ENCODE measurements at places on chromosomes 5 and 9.
A peak's percentile ranks its signal among the peaks of the same experiment; 100 is the strongest.

DNA sequence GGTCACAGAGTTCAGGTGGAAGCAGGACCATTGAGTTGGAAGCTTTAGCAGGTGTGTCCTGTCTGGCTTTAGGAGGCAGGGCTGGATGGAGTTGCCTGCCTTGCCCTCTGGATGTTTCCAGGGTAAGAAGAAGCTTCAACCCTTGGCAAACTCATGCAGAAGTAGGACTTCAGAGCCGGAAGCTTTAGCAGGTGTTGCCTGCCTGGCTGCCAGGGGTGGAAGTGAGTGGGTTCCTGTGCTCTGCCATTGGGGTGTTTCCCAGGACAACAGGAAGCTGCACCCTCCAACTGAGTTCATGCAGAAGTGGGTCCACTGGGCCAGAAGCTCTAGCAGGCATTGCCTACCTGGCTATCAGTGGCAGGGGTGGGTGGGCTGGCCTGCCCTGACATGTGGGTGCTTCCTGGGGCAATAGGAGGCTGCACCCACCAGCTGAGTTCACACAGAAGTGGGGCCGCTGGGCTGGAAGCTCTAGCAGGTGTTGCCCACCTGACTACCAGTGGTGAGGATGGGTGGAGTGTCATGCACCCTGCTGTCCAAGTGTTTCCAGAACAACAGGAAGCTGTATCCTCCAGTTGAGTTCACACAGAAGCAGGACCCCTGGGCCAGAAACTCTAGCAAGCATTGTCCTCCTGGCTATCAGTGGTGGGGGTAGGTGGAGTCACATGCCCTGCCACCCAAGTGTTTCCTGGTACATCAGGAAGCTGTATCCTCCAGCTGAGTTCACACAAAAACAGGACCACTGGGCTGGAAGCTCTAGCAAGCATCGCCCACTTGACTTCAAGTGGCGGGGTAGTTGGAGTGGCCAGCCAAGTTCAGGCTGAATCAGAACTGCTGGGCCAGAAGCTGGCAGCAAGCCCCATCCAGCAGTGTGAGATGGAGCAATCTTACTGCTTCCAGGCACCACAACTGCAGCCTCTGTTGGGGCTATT, 24.6 kb downstream of the LOX start:
- no peak for DNase-seq

DNA sequence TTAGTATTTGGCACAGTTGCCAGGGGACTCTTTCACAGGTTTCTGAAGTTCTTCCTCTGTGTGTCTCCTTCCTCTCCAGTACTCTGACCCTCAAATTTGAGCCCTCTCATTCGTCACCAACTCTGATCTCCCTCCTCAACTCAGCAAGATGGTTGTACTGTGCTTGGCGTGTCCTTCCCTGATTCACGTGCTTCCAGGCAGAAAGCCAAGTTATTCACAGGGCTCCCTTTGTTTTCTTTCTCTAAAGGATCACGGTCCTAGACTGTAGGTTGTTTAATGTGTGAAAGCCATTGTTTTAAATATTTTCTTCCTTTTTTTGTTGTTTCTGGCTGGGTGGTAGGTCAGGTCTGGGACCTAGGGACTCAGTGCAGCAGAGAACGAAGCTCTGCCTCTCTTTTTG, 142.9 kb downstream of the DMAC1 start:
- DNase-seq, result no peak

GRCh38 chr5:126965061-126965475, 65.3 kb downstream of the MARCHF3 start:
- no peak for DNase-seq

GRCh38 chr5:140806834-140807775, at the start of gene PCDHA4:
Gene PCDHA4 (plus strand): TSS chr5:140807068.
- peak; percentile 74 for DNase-seq

DNA sequence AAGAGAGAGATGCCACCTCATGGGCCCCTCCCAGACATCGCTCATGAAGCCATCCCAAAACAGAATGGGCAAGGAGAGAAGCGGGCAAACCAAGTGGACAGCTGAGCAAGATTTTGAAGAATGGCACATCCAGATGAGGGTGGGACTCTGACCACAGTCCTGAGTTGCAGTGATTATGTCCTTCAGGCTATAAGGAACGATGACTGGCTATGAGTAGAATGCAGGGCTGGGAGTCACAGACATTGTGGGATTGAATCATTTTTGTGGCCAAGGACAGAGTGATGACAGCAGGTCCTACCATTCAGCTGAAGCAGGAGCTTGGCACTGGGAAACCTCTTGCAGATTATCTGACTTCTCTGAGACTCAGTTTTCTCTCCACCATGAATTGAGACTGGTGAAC, 245.7 kb upstream of the SLC30A5 start:
- DNase-seq, result no peak

DNA sequence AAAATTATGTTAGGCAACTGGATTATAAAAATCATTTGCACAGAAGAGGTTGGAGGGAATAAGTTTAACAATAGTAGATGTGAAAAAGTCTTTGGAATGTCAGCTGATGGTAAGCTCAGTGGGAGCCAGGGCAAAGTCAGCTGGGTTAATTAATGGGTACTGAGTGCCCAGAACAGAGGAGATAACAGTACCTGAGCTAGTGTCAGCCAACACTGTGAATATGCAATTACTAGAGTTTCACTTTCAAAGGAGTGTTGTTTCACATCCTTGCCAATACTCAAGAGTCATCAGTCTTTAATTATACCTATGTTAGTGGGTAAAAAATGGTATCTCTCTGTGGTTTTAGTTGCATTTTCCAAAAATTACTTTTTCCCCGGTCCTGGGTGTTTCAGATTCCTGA, 135.1 kb downstream of the KIF4B start:
- no peak for DNase-seq

- DNase-seq, result no peak
Measured at GRCh38 chr5:133059621-133060020, 7.8 kb downstream of the HSPA4 start.

- DNase-seq, result no peak
Measured at GRCh38 chr5:163387589-163388343, 49.6 kb upstream of the CCNG1 start.

DNA sequence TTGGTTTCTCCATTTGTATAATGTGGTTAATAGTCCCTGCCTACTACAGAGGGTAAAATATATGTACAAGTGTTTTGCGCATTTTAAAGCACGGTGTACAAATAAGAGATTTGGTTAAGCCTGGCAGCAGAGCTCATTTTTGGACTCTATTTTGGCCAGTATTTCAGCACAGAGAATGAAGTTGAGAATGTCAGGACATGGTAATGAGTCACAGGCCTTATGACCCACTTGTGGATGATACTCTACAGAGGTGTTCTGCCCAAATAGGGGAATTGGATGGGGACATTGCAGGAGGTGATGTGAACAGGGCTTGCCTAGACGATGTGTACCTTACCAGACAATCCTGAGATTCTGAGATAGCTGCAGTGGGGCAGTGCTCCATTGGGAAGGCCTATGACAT, 50.6 kb downstream of the MELK start:
- DNase-seq, result no peak

- DNase-seq, result no peak
Measured at GRCh38 chr9:4079346-4079745, 220.5 kb downstream of the GLIS3 start.

DNA sequence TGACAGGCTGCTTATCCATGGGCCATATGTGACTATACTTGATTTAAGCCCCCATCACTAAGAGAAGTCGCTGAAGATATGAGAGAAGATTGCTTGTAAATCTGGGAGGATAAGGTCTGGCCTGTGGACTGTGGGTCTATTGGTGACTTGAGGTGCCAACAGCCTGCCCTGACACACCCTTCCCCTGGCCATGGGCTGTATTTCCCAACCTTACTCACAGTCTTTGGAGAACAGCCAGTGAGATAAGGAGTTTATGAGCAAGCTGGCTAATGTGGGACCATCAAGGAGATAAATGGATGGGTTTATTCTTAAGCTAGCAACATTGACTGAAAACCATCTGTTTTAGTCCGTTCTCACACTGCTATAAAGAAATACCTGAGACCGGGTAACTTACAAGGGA, 231.3 kb downstream of the ZSWIM6 start:
- no peak for DNase-seq

DNA sequence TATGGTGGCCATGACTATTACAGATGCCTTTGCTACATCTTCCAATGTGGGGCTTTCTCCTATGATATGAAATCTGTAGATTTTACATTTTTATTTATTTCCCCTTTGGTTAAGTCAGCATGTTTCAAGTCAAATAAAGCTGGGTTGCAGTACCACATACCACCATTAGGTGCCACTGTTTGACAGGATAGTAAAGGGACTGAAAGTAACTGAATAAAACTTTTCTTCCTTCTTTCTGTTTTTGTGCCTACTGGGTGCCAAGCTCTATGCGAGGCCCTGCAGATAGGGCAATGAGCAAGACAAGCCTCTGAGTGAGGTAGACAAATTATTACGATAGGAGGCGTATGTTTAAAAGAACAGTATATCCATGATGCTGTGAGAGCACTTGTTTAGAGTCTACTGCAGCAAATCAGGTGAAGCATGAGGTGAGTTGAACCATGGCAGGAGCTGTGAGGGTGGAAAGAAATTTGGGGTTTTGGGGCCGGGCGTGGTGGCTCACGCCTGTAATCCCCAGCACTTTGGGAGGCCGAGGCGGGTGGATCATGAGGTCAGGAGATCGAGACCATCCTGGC, 64.8 kb downstream of the GDNF start:
- DNase-seq, result no peak

- DNase-seq, result no peak
Measured at GRCh38 chr9:125246261-125246667, 5.1 kb upstream of the HSPA5 start.

DNA sequence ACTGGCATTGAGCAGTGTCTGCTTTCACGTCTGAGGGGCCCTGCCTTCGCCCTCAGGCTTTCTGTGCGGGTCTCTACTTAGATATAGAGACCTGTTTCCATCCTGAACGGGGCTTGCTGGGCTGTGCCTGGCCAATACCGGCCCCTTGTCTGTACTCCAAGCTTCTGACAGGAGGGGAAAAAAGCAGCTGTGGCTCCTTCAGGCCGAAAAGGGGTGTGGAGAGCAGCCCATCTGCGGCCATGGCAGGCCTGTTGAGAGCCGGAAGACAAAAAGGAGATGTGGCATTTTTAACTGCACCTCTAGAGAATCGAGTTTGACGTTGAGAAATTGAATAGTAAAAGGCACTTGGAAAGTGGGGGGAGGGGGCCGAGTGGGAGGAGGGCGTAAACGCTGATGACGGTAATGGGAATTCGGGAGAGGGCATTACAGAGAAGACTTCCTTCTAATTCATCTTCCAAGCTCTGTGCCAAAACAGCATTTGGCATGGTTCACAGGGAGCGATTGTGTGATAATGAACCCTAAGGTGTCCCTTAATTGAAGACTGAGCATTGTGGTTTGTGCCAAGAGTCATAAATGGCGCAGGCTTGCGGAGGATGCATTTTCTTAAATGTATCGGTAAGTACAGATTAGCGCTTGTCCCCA, 25.1 kb upstream of the PRDM12 start:
- DNase-seq, result no peak

- DNase-seq, result no peak
Measured at GRCh38 chr5:142756576-142756975, 13.6 kb upstream of the ARHGAP26 start.

DNA sequence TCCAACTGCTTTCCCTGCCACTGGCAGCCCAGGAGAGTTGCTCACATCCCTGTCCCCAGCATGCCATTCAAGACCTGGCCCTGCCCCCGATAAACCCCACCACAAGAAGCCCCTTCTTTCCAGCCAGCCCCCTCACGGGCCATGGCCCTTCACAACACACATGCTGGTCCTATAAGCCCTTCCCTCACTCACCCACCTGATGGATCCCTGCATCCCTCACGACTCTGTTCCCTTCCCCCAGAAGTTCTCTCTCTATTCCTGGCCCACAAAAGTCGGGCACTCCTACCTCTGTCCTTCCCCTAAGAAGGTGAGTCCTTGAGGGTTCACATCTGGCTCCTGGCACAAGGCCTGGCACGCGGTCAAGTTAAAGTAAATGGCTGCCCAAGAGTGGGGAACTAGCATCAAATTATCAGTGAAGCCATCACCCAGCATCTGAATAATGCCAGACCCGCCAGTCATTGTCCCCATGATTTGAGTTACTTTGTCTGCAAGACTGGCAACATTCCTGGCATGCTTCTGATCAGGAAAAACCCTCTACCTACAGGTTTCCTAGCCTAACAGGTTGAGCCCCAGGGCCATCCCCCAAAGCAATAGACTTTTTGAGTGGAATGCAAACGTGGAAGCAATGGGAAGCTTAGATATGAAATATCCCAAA, 65.9 kb downstream of the CRB2 start:
- DNase-seq, result no peak

DNA sequence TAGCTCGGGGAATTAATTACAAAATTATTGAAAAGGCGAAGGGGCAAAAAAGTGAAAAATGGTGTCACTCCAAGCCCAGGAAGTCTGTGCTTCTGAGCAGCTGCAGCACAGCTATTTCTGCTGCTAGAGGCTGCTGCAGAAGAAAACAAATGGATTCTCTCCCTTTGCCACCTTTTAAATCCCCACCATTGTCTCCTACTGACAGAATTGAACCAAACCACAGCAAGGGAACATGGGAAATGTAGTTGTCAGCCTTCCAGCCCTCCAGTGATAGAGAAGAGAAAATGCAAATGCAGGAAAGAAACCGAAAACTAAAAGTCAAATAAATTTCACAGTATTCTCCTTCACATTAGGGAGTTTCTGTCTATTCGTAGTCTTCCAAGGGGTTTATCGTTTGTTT, 33.4 kb upstream of the CDC42SE2 start:
- peak; percentile 16 for DNase-seq

DNA sequence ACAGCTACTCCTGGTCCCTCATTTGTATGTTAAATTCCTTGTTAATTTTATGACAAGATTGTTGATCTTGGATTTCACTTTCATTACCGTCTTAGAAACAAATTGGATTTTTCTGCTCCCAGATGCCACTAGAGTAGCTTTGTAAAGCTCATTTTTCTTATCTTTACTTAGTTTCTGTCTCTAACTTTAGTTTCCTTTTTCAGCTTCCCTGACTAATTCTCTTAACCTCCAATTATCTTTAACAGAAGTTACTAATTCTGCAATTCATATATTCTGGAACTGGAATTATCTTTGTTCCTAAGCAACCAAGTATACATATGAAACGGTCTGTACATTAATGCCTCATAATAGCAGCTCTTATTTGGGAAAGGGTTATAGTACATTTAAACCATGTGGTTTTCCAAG, 16.7 kb downstream of the ITGA1 start:
- no peak for DNase-seq

DNA sequence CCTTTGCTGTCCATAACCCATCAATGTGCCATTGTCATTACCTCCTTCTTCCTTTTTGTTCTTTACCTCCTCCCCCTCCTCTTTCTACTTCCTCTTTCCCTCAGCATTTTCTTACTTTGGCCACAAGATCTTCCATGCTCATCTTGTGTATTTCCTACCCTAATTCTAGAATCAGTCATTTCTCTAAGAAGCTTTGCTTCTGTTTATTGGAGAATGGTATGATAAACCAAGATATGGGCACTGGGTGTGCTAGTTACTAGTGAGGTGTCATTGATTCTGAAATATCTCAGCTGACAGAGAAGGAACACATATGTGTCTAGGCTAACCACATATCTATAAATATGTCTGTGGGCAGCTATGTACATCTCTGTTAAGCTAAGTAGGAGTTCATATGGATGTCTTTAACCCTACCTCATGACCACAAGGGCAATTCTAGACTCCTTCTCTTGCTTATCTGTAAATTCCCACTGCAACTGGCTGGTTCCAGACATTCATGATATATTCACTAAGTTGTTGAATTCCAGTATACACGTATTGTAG, 2051.3 kb upstream of the CDH9 start:
- no peak for DNase-seq

Measured in NCI-H526 treated with DMSO at 0.1 percent for 48 hours (cell line).